Mammary epithelial cell (primary cell): ENCODE measurements at places on chromosomes 13 and 19.

DNA sequence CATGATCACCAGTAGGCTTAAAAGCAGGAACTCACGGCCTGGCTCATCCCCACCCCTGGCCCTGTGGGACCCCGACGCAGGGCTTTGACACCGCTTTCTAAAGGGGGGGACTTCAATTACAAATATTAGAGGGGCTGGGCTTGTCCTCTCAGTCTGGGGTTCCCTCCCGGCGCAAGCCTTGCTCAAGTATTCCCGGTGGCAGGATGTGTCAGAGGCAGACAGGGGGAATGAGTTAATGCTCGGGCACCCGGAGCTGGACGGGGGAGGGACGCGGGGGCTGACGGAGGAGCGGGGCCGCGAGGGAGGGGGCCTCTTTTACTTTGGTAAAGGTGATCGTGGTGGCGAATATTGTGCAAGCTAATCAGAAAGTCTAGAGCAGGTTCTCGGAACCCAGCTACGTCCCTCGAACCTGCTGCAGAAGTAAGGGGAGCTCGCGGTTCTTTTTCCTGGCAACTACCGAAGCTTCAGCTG lies 1.1 kb downstream of the FGF14 start:
- DNase-seq: peak; percentile 11

DNA sequence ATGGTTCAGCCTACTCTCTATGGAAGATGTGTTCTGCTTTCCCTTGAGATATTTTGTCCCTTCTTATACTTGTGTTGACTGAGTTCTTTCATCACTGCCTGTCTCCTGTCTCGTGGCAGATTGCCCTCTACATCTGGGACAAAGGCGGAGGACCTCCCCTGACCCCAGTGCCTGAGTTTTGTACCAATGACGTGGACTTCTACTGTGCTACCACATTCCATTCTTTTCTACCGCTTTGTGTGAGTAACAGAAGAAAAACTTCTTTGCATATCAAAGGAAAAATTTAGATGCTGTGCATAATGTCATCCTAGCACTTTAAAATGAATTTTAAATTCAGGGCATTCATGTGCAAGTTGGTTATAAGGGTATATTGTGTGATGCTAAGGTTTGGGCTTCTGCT lies 74.6 kb downstream of the B3GLCT start:
- DNase-seq: no peak

GRCh38 chr13:48449656-48450055 lies 36.7 kb upstream of the LPAR6 start:
- DNase-seq: no peak

DNA sequence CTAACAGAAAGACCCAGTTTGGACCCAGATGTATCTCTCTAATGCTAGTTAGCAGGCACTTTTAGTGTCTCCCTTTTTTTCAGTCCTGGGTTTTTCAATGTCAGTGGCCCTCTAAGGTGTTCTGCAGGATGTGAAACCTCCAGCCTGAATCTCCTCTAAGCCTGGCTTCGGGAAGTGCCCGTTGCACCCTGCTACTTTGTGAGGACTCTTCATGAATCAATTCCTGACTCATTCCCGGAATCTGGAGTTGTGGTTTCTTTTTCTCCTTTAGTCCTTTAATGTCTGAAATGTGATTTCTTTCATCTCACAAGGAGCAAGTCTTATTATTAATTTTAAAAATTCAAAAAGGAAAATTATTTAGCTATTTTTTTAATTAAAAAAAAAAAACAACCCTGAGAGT lies 116.0 kb downstream of the ZNF536 start:
- DNase-seq: no peak

GRCh38 chr13:33281951-33282595 lies 3.5 kb downstream of the STARD13 start:
- DNase-seq: peak; percentile 88

DNA sequence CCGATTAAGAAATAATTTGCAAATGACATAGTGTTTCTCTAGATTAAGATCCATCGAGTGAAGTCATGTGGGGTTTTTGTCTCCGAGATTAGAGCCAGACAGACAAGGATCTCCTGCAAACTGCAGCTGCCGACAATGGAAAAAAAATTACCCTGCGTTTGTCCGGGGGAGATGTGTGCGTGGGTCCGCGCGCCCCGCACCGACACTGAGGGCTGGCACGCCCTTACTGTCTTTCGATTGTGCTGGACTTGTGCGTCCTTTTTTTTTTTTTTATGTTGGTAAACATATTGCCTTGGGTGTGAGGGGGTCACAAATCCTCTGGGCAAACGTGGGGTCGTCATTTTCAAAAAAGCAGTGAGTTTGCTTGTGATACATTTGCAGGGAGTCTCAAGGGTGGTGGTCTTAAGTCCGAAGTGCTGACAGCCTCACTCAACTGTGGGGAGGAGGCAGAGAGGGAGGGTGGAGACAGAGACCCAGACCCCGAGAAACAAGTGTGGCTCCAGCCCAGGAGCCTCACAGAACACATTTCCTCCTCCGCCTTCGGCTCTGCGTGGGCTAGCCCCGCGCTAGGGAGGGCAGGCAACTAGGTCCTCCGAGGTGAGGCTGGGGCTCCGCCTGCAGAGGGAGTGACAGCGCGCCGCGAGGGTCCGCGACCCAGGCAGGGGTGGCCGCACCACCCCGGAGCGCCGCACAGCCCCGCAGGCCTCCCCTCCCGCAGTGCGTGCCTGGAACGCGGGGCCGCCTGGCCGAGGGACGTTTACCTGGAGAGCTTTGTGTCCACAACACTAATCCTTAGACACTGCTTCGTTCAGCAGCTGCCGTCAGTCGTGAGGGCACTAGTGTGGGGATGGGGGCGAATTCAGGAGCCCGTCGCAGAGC lies 11.7 kb upstream of the SOX1 start:
- DNase-seq: no peak

- no peak for DNase-seq
These were observed 7.5 kb upstream of the C5AR2 start for GRCh38 chr19:47324502-47324901.

DNA sequence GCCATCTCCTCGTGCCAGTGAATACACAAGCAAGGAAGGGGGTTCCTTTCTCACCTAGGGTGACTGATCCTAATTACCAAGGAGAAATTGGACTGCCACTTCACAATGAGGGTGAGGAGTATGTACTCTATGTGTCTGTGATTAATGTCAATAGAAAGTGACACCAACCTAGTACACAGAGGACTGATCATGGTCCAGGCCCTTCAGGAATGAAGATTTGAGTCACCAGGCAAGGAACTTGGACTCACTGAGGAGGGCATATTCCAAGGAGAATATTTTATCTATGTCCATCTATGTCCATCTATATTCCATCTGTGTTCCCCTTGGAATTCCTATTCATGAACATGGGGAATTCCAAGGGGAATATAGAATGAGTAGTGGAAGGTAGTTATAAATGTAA lies 9.2 kb upstream of the ALOX5AP start:
- DNase-seq: no peak

- DNase-seq: no peak
These were observed 184.8 kb downstream of the PCDH9 start for GRCh38 chr13:67045357-67045756.

- DNase-seq: no peak
These were observed 11.7 kb downstream of the PRR36 start for GRCh38 chr19:7862413-7862951.

- DNase-seq: no peak
These were observed 695 bp downstream of the ICAM1 start for GRCh38 chr19:10271543-10272086.

DNA sequence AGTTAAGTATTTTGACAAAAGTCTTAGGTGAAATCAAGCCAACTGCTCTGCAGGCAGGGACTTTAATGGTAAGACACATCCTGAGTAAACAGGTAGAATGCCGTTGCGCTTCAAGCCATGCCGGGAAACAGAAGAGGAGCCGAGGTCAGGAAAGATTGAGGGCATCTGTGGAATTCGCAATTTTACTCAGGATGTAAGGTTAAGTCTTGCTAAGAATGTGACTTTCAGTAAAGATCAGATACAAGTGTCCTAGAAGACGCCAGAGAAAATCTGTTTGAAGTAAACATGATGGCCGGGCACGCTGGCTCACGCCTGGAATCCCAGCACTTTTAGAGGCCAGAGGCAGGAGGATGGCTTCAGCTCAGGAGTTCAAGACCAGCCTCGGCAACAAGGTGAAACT lies 33.4 kb upstream of the DPRX start:
- DNase-seq: no peak

DNA sequence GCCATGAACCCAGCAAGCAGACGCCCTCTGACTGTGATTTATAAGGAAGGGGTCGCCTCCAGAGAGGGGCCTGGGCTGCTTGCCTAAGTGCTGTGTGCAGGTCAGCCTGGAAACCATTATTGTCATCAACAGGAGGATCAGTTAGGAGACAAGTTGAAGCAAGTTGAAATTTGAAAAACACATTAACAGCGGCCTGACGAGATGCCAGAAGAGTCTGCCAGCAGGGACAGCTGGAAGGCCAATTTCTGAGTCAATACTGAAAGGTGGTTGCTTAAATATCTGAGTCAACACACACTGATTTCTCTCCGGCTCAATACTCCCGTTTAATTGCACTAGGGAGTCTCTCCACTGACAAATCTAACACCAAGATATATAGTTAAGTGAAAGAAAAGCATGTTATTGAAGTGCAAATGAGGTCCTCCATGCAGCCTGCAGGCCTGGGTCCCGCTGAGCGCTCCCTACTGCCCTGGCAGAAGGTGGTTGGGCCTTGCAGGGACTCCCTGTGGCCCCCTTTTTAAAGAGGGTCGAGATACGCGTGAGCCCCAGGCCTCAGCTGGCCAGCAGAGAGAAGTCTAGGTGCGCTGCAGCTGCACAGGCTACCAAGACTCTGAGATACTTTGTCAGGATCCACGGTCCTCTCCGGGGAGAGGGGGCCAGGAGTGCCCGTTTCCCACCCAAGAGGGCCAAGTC lies 91.1 kb downstream of the RNASEH2B start:
- peak; percentile 92 for DNase-seq

DNA sequence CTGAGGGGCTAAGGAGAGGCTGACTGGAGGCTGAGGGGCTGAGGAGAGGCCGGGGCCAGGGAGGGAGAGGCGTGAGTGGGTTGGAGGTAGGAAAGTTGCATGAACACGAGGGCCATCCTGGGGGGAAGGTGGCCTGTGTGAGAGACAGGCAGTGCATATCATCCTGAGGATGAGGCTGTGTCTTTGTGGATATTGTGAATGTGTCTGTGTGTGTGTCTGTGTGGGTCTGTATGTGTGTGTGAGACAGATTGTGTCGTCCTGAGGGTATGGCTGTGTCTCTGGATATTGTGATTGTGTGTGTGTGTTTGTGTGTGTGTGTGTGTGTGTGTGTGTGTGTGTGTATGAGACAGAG lies 422 bp downstream of the ZNF71 start:
- no peak for DNase-seq

DNA sequence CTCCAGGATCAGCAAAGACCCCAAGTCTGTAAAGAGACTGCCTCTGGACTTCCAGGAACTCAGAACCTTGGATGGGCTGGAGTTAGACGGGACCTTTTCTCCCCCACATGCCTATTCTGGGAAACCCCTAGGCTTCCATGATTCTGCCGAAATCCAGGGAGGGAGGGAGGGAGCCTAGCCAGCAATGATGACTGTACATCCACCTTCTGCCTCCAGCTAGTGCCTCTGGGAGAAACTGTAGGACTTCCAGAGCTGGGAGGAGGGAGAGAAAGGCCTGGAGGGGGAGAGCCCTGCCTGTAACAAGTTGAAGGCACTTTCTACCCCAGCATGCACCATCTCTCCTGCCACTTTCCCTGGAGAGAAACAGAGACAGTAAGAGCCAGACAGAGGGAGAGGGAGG lies 6.0 kb upstream of the HAS1 start:
- DNase-seq: no peak

- no peak for DNase-seq
These were observed 186.7 kb downstream of the STK24 start for GRCh38 chr13:98390086-98390715.

GRCh38 chr19:19623383-19623782 lies 4.6 kb downstream of the LPAR2 start:
- DNase-seq: no peak

DNA sequence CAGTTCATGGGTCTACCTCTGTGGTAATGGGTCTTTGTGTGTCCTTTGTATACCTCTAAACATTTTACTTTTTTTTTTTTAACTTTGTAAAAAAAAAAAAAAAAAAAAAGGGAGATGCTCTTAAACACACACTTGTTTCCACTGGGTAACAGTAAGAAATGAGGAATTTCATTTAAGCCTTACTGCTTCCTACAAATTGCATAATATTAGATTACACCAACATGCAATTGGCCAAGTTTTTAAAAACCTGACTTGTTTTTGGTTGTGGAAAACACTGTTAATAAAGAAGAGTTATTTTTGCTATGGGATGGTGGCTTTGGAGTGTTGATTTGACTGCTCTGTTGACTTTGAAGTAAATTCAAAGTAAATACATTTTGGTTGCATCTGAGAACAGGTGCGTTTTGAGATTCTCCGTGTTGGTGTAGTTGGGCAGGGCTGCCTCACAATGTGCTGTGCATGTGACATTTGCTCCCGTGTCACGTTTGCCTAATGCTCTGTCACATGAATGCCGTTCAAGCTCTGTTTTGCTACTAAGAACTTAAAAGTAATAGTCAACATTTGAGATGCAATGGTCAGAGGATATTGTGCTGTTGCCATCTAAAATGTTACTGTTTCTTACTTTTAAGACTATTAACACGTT lies 202.4 kb downstream of the LMO7 start:
- no peak for DNase-seq

DNA sequence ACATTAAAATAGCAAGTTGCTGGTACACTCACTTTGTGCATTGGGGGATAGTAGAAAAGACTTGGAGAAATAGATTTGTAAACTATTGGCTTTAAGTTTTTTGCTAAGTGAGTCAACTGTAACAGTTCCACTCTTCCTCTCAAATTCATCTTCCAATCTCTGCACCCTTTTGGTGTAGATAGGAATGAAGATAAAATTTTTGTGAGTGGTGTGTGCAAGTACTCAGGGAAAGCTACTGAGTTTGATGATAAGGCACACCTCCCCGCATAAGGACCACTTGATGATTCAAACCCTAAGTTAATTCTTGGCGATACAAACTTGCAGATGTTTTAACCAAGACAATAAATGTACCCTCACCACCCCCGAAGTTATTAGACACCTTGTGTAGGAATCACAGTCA lies 168.3 kb upstream of the SLITRK1 start:
- DNase-seq: no peak

DNA sequence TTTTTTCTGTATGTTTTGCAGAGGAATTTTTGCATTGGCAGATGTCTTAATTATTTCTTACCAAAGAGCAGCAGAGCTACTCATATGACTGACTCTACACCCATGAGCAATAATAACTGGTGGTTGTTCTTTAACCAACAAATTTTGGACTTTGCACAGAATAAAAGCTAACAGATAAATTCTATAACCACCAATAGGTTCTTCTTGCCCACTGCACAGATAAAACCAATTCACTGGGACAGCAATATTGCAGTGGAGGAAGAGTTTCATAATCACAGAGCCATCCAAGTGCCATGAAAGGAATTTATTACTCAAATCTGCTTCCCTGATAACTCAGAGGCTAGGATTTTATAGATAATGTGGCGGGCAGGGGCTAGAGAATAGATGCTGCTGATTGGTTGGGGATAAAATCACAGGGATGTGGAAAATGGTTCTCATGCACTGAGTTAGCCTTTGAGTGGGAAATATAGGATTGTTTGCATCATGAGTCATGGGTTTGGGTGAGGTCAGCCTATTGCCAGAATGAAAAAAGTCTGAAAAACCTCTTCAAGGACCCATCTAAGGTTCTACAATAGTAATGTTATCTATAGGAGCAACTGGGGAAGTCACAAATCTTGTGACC lies 104.3 kb upstream of the PCDH17 start:
- no peak for DNase-seq
